Left kidney (tissue), 8 donors: ENCODE measurements at places on chromosomes 12 and 14. TPM values are rescaled to one million over a fixed set of nuclear protein-coding genes. Genes with fewer than 3 reads are reported as not detected.

COX8C gene
- 0.71 TPM for polyA plus RNA-seq

KRT73 gene
- polyA plus RNA-seq: not detected

AJUBA gene
- 97.2 TPM for polyA plus RNA-seq

USP5 gene
- 58.3 TPM for polyA plus RNA-seq

DLGAP5 gene
- polyA plus RNA-seq: 49.9 TPM

CCDC184 gene
- polyA plus RNA-seq: 0.25 TPM
